ENCODE measurements at places on chromosomes 6 and 20.

GRCh38 chr20:16313917-16314316 lies 259.3 kb downstream of the KIF16B start:
- DNase-seq: no peak

DNA sequence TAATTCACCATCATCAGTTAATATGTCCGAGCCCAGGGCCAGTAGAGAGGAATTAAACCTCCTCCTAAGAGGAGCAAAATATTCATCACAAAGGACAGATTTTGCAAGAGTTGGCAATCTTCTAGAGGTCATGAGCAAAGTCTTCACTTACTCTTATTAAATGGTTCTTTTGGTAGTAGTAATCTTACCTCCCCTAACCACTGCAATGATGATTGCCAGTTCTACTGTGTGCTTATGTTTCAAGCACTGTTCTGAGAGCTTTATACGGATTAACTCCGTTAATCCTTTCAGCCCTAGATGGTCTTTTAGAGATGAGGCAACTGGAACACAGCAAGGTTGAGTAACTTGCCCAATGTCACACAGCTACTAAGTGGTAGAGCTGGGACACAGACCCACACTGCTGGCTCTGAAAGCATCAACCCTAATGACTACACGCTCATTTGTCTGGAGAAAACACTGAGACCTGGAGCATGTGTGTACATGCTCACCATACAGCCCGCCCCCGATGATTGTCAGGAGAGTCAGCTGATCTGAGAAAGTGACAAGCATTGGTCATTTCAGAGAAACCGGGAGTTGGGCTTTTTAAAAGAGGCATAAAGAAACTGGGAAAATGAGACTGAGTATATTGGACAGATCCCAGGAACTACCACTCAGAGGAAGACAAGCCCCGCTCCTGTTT lies 276.0 kb downstream of the NRN1 start:
- no peak for DNase-seq

DNA sequence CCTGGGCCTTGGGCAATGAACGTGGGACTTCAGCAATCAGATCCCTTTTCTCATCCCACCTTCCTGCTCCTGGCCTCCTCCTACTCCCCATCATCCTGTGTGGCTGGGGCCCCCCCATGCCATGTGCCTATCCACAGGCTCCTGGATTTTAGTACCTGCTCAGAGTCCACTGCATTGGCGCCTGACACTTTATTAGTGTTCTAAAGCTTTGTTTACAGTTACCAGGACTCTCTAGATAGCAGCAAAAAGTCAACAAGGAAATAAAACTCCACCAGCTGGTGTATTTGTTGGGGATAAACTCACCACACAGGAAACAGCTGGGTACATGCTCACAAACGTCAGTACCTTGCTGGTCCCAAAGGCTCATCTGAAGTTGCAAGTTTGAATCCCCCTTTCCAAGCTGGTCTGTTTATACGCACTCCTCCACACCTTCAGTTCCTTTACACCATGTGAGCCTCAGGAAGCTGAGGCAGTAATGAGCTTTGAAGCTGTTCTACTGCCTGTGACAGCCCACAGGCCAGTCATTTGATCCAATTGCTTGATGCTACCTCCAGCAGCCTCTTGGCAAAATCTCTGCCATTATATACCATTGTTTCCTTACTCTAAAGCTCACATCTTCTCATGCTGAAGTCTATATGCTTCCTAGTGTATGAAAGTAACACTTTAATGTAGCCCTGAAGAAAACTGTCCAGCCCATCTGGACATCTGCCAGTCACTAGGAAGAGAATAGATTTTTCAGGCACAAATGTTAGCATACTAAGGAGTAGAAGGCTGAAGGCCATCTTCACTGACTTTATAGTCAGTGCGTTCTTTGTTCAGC lies 76.6 kb downstream of the ANKEF1 start:
- no peak for DNase-seq

GRCh38 chr6:162092816-162093502 lies 634.6 kb downstream of the PRKN start:
- no peak for DNase-seq
